Spinal cord (tissue), 10 donors: ENCODE measurements at places on chromosomes 7 and 10.

DNA sequence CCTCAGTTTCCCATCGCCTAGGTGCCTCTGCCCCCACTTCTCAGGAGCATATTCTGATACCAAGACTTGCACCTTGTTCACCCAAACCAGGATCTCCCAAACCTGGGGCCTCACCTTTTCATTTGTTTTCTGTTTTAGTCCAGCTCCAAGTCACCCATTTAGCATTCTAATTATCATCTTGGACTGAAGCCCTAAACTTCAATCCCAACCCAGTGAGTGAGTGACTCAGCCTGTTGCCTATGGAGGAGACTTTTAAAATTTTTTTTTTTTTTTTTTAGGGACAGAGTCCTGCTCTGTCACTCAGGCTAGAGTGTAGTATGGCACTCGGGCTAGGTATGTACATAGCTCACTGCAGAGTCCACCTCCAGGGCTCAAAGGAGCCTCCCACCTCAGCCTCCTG, 378.9 kb upstream of the AUTS2 start:
- DNase-seq, result no peak

DNA sequence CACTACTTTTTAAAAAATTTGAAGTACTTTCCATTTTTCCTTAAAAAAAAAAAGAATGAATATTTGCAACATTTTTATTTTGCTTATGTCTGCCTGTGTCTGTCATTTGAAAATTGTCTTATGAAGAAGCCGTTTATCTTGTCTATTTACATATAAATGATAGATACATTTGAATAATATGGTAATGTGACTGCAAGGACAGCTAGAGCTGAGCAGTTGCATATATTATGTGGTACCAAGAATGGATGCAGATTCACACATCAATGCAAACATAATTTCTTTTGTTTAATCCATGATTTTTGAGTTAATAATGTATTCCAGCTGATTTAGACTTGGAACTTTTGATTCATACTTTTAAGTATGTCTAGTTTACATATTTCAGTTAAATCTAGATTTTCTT, 268.0 kb downstream of the CDK14 start:
- no peak for DNase-seq

DNA sequence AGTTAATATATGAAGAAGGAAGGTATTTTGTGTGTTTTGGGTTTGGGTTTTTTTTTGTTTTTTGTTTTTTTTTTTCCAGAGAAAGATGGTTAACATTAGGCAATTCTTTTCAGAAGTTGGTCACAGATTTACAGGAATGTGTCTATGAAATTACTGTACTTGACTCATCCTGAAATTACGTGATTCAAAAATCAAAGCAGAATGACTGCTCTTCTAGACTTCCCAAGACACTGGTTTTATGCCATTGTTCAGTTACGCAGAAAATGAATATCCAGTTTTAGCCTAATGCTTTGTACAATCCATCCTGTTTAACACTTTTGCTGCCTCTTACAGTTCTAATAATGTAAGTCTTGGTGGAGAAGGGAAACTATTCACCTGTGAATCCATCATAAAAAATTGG, 39.7 kb upstream of the CELF2 start:
- peak; percentile 16 for DNase-seq

DNA sequence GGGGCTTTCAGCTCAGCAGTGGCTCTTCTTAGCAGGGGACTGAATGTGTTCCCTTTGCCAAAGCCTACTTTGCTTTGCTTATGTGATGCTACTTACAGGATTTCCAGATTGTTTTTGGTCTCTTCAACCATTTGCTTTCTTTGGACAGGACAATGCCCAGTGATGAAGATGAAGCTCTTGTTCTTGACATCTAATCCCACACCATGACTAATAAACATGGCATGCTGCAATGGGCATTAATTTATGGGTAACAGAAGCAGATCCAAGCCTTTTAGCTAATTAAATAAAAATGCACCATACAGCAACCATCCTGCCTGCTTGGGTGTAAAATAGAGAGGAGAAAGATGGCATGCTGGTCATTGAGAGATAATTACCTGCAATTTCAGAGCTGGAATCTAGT, 175.5 kb upstream of the ITGB1 start:
- no peak for DNase-seq

DNA sequence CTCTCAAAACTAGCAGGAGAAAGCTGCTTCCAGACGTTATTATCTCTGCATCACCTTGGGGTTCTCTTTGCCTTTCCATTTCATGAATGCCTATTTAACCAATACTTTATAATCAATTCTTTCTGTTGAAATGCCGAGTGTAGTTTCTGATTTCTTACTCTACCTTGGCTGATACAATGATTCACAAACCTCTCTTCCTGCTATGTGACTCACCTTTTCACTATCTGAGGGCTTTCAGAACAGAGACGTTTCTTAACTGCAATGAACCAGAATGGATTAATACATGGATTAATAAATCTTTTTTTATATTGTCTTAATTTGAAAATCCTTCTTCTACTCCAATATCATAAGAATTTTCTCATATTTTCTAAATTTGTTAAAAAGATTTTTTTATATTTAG, 46.4 kb upstream of the ZNF746 start:
- no peak for DNase-seq

DNA sequence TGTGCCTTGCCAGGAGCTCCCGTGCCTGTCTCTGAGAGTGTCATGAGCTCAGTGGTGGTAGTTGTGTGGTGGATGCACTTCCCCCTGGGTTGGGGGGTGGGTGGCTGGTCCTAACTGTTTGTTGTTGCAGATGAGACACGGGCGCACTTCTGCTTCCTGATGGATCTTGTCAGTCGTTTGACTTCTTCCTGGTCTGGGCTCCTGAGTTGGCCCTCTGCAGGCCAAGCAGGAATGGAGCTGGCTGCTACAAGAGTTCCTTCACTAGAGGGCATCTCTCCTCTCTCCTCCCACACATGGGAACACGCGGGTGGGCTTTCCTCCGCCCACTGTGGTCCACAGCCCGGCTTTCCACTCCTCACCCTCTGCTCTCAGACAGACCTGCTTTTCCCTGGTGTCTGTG, 82.0 kb downstream of the BMS1 start:
- DNase-seq, result no peak

GRCh38 chr10:12380999-12381398, 31.7 kb downstream of the CAMK1D start:
- DNase-seq, result no peak

DNA sequence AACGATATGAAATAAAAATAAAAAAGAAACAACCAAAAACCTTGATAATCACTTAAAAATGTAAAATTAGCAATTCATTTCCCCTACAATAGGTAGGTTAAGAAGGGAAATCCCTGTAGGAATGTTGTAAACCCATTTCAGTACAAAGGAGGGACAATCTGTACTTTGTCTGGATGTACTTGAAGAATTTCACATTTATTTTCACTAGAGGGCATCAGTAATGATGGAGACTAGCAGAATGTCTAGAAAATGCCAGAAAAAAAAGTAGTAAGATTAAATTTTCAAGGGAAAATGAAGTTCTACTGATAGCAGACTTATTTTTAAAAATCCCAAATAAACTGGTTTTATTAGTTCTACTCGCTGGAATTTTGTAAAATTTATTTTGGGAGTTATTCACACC, 209.0 kb upstream of the FZD1 start:
- DNase-seq, result no peak

DNA sequence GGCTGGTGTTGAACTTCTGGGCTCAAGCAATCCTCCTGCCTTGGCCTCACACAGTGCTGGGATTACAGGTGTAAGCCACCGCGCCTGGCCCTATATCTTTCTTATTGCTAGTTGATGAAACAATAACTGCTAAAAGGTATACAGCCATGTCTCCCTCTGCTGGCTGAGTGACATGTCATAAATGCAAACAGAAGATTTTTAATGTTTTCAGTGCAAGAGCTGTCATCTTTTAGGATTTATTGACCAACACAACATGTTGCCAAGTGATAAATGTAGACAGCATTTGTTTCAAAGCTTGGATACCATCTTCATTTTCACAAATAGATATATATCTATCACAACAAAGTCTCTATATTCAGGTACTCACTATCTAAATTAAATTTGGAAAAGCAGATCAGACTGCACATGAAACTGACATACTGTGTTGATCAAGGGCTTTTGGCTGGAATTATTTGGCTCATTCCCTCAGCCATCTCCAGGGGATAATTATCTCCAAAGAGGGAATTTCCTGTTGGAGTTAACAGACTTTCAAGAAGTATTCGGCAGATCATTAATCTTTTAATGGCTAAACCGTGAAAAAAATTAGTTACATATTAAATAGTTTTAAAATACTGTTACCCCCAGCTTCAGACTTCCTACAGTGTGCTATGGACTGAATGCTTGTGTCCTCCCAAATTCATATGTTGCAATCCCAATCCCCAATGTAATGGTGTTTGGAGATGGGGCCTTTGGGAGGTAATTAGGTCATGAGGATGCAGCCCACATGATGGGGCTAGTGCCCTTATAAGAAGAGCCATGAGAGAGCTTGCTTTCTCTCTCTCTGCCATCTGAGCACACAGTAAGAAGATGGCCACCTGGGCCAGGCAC, 41.3 kb upstream of the SRPK2 start:
- DNase-seq, result no peak

DNA sequence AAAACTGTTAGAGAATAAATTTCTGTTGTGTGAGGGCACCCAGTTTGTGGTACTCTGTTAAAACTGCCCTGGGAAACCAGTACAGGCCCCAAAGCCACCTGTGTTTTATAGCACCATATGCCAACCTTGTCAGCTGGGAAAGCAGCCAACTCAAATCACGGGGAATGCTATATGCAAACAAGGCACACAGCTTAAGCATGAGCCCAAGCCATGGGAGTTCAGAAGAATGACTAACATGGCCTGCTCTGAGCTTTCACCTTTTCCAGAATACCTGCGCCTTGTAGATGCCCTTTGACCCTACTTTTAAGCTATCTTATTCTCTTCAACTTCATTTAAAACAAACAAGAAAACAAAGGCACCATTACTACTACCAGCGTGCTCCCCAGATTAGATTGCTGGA, 5.5 kb upstream of the SLC25A13 start:
- peak; percentile 73 for DNase-seq

DNA sequence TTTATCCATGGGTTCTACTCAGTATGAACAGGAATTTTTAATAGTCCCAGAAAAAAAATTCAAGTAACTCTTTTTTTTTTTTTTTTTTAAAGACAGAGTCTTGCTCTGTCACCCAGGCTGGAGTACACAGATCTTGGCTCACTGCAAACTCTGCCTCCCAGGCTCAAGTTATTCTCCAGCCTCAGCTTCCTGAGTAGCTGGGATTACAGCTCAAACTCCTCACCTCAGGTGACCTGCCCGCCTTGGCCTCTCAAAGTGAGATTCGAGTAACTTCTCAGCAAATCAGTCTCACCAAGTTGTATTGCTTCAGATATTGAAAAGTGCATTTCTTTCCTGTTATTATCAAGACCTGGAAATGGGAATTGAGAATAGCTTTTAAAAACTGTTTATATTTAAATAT, 281.2 kb upstream of the MINDY3 start:
- no peak for DNase-seq

DNA sequence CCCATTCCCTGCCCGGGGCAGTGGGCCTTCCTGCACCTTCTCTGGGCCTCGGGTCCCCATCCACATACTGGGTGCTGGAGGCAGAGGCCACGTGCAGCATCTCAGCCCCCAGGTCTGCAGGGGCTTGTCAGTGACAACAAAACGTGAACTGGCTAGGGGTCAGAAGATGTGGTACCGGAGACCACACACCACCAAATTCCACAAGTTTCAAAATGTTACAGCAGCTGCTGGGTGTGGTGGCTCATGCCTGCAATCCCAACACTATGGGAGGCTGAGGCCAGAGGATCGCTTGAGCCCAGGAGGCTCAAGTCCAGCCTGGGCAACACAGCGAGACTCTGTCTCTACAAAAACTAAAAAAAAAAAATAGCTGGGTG, 62.1 kb upstream of the DNAAF5 start:
- DNase-seq, result no peak

GRCh38 chr7:826230-826917, 5.9 kb upstream of the SUN1 start:
- no peak for DNase-seq

- DNase-seq, result no peak
Observed at GRCh38 chr10:71004176-71005075, 116.1 kb upstream of the PCBD1 start.

GRCh38 chr7:71718563-71718962, 586.6 kb downstream of the GALNT17 start:
- DNase-seq, result no peak

GRCh38 chr7:51198654-51199053, 118.0 kb downstream of the COBL start:
- DNase-seq, result no peak

DNA sequence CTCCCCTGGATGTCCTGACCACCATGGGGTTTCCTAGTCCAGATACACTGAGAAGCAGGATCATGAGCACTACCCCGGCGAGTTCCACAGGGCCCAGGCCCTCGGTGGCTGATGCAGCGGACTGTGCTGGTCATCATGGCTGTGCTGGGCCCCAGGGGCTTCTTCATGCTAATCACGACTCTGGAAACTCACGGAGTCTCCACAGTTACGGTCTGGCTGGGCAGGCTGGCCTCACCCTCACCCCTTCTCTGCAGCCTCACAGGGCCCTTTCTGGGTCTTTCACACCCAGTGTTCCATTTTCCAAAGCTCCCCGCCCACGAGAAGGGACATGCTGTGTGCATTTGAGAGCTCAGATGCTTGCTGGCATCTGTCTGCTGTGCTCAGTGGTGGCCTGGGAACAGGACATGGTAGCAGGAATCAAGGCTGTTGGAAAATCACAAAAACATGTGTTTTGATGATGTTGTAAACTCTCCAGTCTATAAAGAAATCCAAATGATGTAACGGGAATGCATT, 119.0 kb downstream of the PTPN20 start:
- DNase-seq, result no peak

DNA sequence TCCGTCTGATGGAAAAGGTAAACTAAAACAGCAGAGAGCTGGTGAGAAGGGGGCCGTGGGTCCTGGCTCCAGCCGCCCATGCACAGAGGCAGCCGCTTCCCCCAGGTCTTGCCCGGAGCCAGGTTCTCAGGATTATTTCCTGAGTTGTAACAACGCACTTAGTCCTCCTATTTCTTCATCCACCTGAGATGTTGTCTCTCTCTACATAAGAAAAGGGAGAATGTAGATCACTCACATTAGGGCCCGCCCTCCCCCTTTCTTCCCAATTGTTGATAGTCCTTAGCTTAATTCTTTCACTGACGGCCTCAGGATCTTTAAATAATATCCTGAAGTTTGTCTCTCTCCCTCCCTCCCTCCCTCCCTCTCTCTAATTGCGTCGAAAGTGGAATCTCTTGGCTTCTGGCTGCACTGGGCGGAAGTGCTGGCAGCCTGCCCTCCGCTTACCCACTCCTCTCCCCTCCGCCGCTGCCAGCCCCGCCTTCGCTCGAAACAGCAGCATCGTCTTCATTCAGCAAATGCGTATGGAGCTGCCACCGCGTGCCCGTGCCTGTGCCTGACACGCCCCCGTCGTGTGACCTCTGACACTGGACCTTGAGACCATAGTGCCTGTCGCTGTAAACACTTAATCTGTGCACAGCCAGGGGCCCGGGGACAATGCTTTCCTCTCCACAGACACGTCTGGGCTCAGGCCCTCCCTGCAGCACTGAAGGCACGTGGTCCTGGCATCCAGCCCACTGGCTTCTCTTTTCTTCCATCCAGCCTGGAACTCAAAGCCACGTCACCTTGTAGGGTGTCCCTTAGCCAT, 174.5 kb upstream of the PPP2R2D start:
- DNase-seq, result peak; percentile 66
